Esophagus squamous epithelium (tissue), 5 donors: ENCODE measurements at places on chromosomes 1 and 21.
A peak's percentile ranks its signal among the peaks of the same experiment; 100 is the strongest.

DNA sequence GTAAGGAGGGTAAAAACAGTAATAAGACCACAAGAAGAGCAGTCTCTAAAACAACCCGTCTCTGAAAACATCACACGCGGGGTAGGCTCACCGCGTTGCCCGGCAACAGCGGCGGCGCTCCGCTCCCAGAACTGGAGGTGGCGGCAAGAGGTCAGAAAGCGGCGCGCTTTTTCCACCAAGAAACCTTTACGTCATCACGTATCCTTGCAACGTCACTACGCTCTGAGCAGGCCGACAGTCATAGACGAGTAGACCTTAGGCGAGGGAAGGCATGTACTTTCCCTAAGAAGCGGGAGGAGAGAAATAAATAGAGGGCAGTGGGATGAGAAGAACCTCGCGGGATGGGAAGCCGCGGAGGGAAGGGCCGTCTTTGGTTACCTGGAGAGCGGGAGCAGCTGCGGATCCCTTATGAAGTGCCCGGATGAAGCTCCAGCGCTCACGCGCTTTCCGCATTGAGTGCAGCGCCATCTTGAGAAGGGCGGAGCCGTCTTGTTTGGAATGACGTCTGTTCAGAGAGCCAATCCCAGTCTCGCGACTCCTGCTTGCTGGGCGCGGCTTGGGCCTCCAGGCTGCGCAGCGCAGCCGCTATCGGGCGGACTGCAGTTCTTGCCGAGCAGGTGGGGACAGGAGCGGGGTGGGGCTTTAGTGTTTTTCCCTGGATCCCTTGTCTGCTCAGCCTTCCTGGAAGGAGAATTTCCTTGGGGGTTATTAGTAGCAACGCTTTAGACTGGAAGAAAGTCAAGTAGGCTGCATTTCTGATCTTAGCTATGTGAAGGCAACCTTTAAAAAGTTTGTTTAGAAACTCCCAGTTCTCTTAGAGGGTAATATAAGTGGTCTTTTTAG lies at the start of gene WARS2:
TSS of gene WARS2 (minus strand) at position 477 of the 843 bp plus-strand sequence. CDS start at position 468, 9 bp downstream.
- DNase-seq = peak; percentile 78

- no peak for DNase-seq
Measured at GRCh38 chr1:186188736-186189135, 186.3 kb downstream of the TPR start.

- DNase-seq = no peak
Measured at GRCh38 chr1:206757524-206758266, 12.9 kb upstream of the IL19 start.

DNA sequence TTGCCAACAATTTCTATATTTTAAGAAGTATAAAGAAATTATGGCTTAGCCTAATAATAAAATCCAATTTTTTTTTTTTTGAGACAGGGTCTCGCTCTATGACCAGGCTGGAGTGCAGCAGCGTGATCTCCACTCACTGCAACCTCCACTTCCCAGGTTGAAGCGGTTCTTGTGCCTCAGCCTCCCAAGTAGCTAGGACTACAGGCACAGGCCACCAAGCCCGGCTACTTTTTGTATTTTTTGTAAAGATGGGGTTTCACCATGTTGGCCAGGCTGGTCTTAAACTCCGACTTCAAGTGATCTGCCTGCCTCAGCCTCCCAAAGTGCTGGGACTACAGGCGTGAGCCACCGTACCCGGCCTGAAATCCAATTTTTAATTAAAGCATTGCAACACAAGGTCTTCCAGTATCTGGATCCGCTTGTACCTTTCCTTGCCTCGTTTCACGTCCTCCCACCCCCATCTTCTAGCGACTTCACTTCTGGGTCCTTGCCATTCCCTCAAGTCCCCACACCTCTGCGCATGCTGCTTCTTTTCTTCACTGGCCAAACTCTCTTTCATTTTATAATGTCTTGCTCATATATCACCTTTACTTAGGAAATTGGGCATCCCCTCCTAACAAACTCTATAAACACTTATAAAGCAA lies 2.3 kb downstream of the FUBP1 start:
- DNase-seq = no peak

DNA sequence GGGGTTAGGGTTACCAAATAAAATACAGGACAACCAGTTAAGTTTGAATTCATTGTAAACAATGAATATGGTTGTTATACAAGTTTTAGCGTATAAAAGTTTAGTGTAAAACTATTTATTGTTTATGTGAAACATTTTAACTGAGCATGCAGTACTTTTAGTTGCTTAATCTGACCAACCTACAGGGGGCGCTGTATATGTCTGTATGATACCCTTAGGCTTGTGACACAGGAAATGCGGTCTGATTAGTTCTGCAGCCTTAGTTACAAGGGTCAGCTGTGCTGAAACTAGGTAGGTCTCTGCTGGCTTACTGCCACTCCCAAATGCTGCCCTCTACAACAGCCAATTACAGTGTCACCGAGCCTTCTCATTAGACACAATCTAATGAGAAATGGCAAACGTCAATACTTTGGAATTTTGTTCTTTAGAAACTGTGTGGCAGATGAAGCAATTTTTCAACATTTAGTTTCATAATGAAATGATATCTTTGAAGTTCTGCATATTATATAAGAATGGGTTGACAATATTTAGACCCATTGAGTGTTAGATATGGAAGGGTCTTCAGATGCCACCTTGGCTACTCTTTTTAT lies 56.2 kb downstream of the NTNG1 start:
- DNase-seq = no peak

GRCh38 chr1:4741876-4742423 lies 87.5 kb downstream of the AJAP1 start:
- DNase-seq = no peak
